ENCODE measurements at places on chromosomes 5 and 9. TPM values are rescaled to one million over a fixed set of nuclear protein-coding genes. Genes with fewer than 3 reads are reported as not detected.

Gene PGM5
- 70.9 TPM for total RNA-seq

Gene FBP1
- total RNA-seq = 4.8 TPM

Gene SPATA31C1
- total RNA-seq = not detected

Gene PALM2AKAP2
- 38.2 TPM for total RNA-seq

Gene C5
- 1.5 TPM for total RNA-seq

Gene PBX3
- total RNA-seq = 24.3 TPM

Gene WNK2
- total RNA-seq = not detected

Gene RORB
- total RNA-seq = 0.21 TPM

All from ascending aorta (tissue), 2 donors.